Fibroblast of lung (primary cell): ENCODE measurements at places on chromosomes 4 and X.

- peak; percentile 69 for DNase-seq
Observed at GRCh38 chrX:40262157-40263013, 164.6 kb upstream of the BCOR start.

GRCh38 chr4:175346376-175346775 lies 428.2 kb downstream of the ADAM29 start:
- peak; percentile 15 for DNase-seq

DNA sequence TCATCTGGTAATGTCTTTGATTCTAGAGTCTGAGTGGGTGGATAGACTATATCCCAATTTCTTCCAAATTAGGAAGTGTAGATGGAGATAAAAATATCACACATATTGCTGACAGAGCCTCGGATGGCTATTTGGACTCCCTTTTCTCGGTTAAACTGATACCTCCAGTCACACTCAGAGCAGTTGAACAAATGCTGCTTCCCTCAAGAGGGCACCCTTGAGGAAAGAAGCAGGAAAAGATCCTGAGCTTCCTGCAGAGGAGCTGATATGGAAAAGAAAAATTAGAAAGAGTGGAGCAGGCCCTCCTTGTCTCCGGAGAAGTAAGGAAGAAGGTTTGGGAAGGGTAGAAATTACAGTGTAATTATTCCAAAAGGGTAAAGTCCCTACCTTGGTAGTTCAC lies 96.2 kb upstream of the CCSER1 start:
- DNase-seq, result no peak

DNA sequence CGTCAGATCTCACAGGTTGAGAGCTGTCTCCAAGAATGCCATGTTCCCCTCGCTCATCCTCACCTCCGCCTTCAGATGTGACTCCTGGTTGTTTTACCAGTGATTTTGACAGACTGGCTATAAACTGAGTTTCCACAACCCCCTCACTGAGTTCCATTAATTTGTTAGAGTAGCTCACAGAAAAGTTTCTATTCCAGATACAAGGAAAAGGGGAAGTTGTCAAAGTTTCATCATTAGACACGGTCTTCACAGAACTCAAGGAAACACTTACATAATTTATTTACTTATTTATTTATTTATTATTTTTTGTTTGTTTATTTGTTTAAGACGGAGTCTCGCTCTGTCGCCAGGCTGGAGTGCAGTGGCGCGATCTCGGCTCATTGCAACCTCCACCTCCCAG lies 55.7 kb upstream of the IQSEC2 start:
- DNase-seq, result no peak

GRCh38 chr4:169340834-169341233 lies 70.1 kb upstream of the SH3RF1 start:
- no peak for DNase-seq

DNA sequence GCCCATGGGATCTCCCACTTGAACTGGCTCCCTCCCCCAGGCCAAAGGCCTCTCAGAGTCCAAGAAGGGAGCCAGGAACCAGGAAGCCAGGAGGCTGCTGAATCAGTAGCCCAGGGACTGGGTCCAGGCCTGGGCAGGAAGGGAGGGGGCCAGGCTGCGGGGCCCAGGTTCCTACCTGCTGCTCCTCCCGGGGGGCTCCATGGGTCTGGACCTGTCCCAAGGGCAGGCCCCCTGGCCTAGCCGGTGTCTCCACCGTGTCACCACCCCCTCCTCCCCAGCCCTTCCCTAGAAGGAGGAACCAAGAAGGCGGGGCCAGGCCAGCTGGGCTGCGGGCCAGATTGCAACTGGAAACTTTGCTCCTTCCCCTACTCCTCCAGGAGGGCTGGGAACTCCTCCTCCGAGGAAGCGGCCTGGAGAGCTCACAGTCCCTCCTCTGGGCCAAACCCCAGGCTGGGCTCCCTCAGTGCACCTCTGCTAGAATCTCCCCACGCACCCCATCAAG lies at the start of gene IQSEC2:
Gene IQSEC2, minus strand, starts transcription at position 264 of the 502 bp plus-strand sequence.
- DNase-seq, result peak; percentile 82

- DNase-seq, result peak; percentile 87
Observed at GRCh38 chrX:39721566-39722279, 376.0 kb downstream of the BCOR start.

DNA sequence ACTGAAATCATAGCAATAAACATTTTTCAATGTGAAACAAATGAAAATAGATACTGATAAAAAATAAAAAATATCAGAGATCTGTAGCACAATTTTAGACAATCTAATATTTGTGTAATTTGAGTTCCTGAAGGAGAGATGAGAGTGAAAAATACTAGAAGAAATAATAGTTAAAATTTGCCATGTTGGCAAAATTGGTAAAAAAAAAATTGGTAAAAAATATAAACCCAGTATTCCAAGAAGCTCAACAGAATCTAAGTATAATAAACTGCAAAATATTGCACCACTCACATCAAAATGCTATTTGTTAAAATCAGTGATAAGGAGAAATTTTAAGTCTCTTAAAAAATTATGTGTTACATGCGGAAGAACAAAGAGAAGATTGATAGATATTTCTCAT lies 1680.7 kb downstream of the PCDH7 start:
- DNase-seq, result no peak

GRCh38 chr4:3466691-3467600 lies 3.8 kb downstream of the DOK7 start:
- DNase-seq, result no peak

GRCh38 chrX:47145395-47146120 lies 537 bp downstream of the RBM10 start:
- DNase-seq, result peak; percentile 14

GRCh38 chrX:53266914-53267313 lies 14.5 kb downstream of the IQSEC2 start:
- no peak for DNase-seq

DNA sequence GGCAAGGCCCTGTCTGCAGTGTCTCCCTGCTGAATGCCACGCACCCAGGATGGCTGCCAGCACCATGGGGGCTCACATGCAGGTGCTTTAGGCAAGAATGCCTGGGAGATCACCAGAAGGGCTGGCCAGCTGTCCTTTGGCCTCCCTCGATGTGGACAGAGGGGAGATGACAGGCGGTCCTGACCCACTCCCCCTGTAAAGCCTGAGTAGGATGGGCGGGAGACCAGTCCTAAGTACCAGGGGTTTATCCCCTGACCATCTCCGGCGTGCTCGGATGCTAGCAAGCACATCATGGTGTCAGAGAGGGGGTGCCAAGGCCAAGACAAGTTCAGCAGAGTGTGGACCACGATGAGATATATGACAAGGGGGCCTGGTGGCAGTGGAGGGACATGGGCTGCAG lies 5.3 kb downstream of the PDZD4 start:
- DNase-seq, result no peak

DNA sequence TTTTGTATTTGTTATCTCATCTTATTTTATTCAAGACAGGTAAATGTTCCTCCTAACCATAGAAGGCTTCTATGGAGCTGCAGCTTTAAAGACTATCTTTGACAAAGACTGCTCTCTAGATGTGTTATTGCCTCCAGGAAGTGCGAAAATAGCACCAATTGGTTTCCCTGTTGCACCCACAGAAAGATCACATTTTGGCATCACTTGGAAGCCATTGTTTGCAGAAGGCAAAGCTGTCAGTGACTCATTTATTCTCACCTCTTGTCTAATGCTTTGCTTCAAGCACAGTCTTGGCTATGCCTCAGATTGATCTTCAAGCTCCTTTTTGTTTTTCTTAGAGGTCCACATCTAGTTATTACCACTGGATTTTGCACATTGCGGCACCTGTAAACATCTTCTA lies 150.3 kb downstream of the PCDH7 start:
- DNase-seq, result no peak

DNA sequence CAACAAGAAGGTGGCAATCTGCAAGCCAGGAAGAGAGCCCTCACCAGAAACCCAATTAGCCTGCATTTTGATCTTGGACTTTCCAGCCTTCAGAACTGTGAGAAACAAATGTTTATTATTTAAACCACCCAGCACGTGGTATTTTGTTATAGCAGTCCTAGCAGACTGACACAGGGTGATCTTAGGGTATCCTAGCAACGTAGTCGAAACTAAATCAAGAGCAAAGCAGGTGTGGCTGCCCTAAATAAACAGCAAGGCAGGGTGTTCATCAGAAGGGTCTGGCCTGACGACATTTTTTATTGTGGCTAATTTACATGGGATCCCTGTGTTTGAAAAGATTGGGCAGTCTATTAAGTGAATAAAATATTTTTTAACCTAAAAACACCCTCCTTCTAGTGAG lies 198.8 kb downstream of the VEGFC start:
- DNase-seq, result no peak

- DNase-seq, result no peak
Observed at GRCh38 chrX:127038065-127038464, 218.5 kb downstream of the PRR32 start.

DNA sequence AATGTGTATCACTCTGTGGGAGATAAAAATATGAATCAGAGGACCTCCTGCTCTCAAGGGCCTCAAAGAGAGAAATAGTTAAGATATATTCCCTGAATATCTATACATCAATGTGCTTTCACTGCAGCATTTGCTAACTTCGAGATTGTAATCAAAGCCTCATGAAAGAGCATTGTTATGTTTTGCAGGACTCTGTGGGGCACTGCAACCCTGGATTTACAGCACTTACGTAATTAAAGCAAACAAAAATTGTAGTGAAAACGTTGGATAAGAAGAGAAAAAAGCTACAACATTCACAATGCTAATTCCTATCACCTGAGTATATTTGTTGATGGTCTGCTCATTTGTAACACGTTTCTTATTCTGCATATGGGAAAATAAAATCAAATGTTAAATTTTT lies 48.0 kb downstream of the ETNPPL start:
- no peak for DNase-seq

DNA sequence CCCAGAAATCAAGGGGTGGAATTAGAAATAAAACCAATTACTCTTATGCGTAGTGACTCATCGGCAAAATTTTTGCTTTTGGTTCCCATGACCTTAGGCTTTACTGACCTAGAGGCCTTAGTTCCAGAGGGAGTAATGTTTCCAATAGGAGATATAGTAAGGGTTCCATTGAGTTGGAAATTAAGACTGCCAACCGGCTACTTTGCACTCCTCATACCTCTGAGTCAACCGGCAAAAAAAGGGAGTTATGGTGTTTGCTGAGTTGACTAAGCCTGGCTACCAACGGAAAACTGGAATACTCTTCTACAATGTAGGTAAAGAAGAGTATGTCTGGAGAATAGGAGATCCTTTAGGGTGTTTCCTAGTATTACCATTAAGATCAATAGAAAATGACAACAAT lies 919.8 kb downstream of the CENPC start:
- DNase-seq, result no peak

DNA sequence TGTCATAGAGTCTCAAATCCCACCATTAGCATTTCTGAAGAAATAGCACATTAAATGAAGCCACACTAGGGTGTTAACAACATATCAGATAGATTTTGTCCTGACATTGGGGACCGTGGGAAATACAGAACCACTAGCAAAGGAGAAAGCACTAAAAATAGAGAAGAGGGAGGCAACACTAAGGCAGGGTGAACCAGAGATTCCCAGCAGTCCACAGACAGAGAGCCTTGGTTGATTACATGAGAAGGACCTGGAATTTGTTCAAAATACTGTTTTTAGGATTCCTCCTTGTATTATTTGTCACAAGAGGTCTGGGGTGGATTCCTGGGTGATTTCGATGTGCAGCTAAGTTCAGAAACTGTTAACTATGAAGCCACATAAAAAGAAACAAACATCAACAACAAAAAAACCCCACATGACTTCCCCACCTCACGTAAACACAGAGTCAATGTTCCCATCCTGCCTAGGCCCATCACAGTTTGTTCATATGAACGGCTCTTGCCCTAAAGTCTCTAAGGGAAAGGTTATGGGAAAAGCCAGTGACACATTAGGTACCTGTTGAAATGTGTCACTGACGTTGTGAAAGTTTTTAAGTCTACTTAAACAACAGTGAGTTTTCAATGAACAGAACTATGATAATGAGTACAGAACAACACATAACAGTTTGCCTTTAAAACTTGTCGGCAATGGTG lies 23.6 kb upstream of the GRSF1 start:
- DNase-seq, result no peak

- peak; percentile 55 for DNase-seq
Observed at GRCh38 chr4:15031993-15032675, 29.9 kb downstream of the CPEB2 start.

- DNase-seq, result no peak
Observed at GRCh38 chr4:1087371-1087770, 26.0 kb downstream of the RNF212 start.

DNA sequence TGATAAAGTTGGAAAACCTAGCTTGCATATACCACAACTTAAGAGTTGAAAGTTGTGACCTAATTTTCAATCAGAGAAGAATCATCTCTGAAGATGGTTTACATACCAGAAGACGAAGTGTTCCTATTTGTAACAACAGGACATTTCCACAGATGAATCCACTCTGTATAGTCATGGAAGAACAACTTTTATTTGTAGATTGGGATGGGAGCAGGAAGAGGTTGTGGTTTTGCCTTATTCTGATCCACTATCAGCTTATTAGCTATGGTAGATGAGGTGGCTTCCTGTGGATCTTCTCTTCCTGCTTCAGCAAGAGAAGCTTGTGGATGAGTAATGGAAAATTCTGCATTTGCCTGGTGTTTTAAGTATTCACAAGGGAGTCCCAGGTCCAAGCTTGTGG lies 18.6 kb upstream of the SUPT20HL1 start:
- DNase-seq, result no peak

GRCh38 chrX:7574325-7574724 lies 268.6 kb upstream of the VCX start:
- no peak for DNase-seq

GRCh38 chr4:88705805-88706492 lies 8.3 kb upstream of the NAP1L5 start:
- DNase-seq, result peak; percentile 23
